ENCODE measurements at places on chromosomes 4 and X.
A peak's percentile ranks its signal among the peaks of the same experiment; 100 is the strongest.

- DNase-seq: no peak
Measured at GRCh38 chr4:47862297-47862696, 24.4 kb upstream of the CORIN start.

- DNase-seq: no peak
Measured at GRCh38 chrX:40748977-40749376, 13.6 kb upstream of the MED14 start.

- DNase-seq: peak; percentile 86
Measured at GRCh38 chrX:151396825-151397740, at the start of gene VMA21. Gene VMA21, plus strand, starts transcription at chrX:151397206. Its CDS starts 103 bp downstream, at chrX:151397309.

GRCh38 chr4:135684001-135684400 is 1482.4 kb upstream of the PABPC4L start:
- no peak for DNase-seq

- DNase-seq: no peak
Measured at GRCh38 chr4:26877961-26878360, 17.3 kb downstream of the STIM2 start.

- DNase-seq: no peak
Measured at GRCh38 chrX:16966752-16967448, 20.4 kb downstream of the REPS2 start.
